ENCODE measurements at places on chromosomes 12 and 14.

- no peak for DNase-seq
These were observed 67.7 kb upstream of the TBX3 start for GRCh38 chr12:114751712-114752111.

DNA sequence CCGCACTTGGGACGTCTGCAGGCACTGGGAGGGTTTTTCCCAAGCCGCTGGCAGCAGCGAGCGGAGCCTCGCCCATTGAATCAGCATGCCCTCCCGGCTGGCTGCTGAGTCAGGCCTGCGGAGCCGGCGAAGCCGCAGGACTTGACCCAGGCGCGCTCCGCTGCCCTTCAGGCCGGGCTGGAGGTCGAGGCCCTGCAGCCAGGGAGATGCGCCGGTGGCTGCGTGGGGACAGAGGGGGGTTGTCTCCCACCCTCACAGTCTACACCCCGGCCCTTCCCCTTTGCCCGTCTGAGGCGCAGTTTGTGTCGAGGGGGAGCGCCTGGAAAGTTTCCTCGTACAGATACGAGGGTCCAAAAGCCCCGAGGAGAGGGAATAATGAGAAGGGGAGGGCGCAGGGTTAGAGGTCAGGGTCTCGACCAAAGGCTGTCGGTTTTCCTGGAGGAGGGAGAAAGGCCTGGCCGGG lies 759 bp upstream of the KLC1 start:
- peak; percentile 88 for DNase-seq

- peak; percentile 30 for DNase-seq
These were observed 94.9 kb downstream of the NAV3 start for GRCh38 chr12:77925536-77926108.

- DNase-seq: no peak
These were observed 46.1 kb downstream of the DNAH10 start for GRCh38 chr12:123808167-123808566.

DNA sequence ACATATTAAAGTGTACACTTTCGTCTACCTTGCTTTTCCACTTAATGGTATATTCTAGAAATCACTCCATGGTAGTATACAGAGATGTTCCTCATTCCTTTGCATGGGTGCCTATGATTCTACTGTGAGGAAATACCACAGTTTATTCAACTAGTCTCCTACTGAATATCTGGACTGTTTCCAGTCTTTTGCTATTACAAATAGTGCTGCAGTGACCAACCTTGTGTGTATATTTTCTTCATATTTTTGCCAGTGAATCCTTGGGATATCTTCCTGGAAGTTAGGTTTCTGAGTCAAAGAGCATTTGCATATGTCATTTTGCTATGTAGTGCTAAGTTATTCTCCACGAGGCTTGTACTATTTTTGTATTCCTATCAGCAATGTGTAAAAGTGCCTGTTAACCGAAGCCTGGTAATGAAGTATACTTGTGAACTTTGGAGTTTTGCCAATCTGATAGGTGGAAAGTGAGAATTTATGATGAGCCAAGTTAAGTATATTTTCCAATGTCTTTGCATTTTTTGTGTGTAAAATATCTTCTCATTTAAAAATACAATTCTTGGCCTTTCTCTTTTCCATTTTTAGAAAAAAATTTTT lies 31.3 kb upstream of the TMEM263 start:
- DNase-seq: no peak

DNA sequence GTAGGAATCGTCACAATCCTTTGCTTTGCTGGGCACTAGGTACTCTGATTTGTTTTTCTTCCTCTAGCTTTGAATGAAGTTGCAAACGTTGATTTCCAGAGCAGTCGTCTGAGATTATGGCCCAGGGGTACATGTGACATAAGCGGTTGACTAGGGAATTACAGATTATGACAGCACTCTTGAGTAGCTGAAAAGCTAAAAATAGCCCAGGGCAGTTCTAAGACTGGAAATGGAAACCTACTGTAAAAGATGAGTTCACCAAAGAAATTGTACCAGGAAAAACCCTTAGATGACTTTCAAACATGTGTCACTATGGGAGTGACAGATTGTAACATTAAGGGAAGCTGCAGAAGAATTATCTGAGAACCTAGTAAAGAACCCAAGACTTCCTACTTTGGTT lies 108.5 kb downstream of the ANO6 start:
- DNase-seq: no peak

GRCh38 chr12:11688379-11688778 lies 38.9 kb downstream of the ETV6 start:
- no peak for DNase-seq

DNA sequence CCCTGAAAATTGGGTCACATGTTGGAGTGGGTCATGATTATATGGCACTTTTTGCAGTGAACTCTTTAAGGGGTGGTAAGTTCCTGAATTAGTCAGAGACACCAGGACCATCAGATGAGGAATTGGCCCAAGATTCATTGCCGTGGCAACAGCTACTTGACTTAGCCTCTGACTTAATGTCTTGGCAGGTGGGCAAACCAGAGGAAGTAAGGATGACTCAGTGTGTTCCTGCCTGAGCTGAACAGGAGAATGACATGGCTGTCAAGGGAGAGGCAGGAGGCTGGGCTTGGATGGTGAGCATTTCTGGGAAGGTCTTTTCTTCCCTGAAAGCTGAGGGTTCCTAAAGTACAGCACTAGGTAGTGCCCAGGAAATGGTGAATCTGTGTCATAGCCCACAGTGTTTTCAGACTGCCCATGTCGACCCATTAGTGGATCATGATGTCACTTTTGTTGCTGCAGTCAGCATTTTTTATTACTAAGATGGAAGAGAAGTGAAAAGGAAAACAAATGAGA lies 170.1 kb upstream of the PWP1 start:
- peak; percentile 77 for DNase-seq

DNA sequence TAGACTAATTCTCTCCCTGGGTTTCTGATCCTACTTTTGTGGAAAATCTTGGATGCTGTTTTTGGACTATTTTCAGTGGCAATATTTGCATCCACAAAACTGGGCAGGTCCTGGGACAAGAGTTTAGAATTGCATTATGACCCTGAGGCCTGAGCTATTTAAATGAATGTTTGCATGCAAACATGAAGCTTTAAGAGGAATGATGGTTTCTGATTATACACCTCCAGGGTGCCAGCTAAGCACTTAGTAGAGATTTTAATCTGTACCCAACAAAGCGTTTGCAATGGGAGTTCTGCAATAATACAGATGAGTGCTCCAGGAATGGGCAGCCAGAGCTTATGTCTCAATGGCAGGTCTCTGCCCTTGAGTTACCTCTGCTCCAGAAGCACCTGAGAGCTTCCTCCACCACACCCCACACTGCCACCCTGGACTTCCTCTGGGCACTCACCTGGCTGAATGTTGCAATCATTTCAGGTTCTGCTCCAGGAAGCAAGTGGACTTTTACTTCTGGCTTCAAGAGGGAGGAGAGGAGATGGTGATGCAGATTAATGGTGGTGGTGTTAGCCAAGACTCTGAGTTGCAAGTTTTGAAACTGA lies 6.0 kb upstream of the SPTLC2 start:
- DNase-seq: peak; percentile 86

DNA sequence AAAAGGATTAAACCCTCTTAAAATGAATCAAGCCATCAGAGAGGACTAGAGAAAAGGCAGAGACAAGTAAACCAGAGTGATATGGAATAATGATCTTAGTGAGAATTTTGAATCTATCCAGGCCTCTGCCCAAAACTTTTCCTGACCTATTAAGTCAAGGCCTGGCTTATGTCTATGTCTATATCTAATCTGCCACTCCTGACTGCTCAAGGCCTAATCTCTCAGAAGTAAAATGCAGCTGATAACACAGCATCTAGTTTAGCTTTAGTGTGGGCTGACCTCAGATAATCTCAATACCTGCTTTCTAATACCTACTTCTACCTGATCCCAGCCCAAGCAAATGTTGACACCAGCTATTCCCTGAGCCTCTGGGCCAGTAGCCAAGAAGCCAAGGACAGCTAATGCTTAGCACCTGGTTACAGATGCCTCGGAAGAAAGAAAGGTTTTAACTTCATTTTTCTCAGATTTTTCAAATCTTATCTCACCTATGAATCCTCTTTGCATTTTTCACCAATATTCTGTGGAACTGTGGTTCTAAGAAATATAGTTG lies 1472.5 kb upstream of the SEL1L start:
- peak; percentile 8 for DNase-seq

DNA sequence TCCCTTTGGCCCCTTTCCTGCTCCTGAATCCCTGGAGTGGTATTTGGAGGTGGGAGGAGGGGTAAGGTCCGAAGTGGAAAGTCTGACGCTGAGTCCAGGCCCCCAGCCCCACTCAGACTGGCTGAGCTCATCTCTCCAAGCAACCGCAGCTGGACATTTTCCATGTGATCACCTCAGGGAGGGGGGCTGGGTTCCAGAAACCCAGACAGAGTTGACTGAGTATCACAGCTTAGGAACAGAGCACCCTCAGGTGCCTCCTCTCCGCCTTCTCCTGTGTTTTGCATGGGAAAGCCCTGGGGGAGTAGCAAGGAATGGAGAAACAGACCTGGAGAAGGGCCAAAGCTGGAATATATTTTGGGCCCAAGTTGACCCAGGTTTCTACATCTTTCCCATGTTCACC lies 8.0 kb upstream of the ITGA5 start:
- no peak for DNase-seq

DNA sequence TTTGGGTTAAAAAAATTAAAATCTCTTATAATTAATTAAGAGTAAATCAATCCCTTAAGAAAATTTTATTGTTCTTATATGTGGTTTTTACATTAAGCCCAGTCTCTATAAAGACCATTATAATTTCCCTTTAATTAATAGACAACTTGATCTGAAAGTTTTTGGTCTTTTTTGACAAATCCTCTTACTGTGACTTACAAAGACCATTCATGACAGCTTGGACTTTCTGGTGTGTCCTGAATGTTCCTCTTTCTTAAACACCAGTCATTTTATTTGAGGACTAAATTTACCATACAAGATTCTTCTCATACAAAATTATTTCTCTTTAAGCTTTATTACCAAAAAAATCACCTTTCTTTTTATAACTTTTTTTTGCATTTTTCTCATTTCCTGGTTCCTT lies 368.3 kb downstream of the ADGRD1 start:
- no peak for DNase-seq

Measured in thyroid gland (tissue), 4 donors.